Posterior vena cava (tissue), 2 donors: ENCODE measurements at places on chromosomes 7 and 10. TPM values are rescaled to one million over a fixed set of nuclear protein-coding genes. Genes with fewer than 3 reads are reported as not detected.

Gene CLRN3
- total RNA-seq, result not detected

Gene ACSM6
- not detected for total RNA-seq

Gene CWF19L1
- 18.9 TPM for total RNA-seq

Gene MYH16
- not detected for total RNA-seq

Gene GRID2IP
- not detected for total RNA-seq

Gene PSTK
- total RNA-seq, result 3.4 TPM

Gene ANXA7
- total RNA-seq, result 114 TPM

Gene GRID1
- total RNA-seq, result 4.4 TPM

Gene SNCG
- total RNA-seq, result 61.1 TPM

Gene PRKCQ
- total RNA-seq, result 0.74 TPM

Gene SLC39A12
- 0.32 TPM for total RNA-seq

GRCh38 chr7:136637813-136638212, 230.6 kb upstream of the CHRM2 start:
- no peak for DNase-seq

DNA sequence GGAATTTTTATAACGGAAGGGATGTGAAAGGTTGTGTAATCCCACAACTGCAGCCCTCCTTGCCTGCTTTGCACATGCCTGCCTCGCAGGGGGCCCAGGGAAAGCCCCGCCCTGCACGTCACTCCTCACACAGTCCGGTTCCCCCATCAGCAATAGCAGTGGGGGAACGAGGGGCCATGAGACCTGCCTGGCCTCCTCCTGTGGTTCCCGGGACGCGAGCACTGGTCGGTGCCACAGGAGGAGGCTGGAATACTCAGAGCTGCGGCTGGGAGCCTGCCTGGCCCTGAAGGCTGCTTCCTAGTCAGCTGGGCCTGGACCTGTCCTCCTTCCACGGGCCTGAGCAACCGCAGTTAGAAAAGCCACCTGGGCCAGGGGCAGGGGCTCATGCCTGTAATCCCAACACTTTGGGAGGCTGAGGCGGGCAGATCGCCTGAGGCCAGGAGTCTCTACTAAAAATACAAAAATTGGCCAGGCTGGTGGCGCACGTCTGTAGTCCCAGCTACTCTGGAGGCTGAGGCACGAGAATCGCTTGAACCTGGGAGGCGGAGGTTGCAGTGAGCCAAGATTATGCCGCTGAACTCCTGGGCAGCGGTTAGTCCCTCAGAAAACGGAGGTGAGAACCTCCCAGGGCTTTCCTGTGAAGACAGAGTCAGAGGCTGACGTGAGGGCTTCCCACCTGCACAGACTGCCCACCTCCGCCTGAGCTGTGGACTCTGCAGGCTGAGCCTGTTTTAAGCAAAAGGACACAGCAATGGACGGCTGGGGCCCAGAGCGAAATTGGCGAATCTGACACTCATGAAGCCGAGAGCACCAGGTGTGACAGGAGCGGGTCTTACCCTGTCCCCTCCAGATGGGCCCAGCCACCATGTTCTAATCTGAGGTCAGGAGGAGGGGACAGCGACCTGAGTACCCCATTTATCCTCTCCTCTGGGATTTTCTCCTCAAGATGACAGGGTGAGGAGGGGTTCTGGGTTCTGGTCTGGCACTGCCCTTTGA, 52.9 kb downstream of the VIPR2 start:
- peak; percentile 50 for DNase-seq

- no peak for DNase-seq
These were observed 7.1 kb upstream of the ASB10 start for GRCh38 chr7:151194188-151194587.

DNA sequence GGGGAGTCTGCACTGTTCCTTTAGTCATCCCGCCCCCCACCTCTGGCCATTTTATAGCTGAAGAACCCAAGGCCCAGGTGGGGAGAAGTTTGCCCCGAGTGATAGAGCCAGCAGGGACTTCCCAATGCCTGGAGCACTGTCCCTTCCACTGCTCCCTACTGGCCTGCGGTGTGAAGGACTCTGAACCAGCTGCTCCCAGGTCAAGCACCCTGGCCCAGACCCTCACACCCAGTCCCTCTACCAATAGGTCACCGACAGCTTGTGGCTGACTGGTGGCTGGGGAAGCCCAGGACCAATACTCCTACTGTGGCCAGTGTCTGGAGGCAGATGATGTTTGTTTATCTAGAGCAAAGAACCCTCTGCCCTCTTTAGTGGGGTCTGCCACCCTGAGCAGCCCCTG, 167.9 kb downstream of the LCOR start:
- DNase-seq, result no peak

DNA sequence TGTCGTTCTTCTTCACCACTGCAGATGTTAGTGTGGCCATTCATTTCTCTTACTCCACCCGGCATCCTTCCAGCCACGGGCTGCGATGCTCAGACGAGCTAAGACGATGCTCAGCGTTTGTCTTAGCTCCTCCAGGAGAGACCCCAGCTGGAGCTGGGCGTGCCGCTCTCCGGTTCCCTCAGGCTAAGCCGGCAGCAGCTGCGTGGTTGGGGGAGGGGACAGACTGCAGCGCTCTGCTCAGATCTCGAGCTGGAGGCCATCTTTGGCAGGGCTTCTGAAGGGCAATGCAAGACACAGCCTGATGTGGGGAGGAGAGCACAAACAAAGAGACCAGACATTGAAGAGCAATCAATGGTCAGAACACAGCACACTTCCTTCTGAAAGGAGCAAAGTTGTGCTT, 4.8 kb downstream of the INA start:
- no peak for DNase-seq

GRCh38 chr7:128835790-128836641, 5.8 kb downstream of the FLNC start:
- DNase-seq, result peak; percentile 88

GRCh38 chr10:48309711-48310226, 3.3 kb downstream of the MAPK8 start:
- no peak for DNase-seq

DNA sequence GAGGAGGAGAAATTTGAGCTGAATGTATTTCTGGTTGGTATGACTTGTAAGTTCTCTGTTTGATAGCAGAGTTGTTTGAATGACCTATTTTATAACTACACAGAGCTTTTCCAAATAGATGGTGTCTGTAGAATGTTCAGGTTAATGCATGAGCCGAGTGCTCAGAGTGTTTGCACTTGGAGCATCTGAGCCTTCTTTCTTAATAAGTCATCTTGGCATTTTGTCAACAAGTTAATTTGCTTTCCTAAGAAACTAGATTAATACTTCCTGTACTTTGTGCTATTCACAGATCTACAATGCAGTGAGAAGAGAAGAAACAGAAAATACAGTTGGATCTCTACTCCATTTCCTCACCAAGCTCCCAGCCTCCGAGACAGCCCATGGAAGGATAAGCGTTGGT, 138.2 kb downstream of the PLCE1 start:
- no peak for DNase-seq

DNA sequence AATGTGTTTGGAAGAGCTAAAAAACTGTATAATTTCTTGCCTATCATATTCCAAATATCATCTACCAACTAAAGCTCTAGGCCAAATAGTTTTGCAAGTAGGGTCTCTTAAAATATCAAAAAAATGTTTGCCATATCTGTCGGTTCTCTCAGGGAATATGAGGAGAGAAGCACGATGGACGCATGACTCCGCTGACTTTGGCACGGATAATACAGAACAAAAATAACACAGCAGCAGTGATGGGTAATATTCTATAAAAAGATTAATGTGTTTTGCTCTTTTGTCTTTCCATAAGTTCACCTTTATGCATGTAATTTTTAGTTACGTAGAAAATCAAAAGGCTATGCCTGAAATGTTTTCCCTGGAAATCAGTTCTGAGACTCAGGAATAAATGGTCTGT, 919 bp upstream of the IDI2 start:
- DNase-seq, result no peak

DNA sequence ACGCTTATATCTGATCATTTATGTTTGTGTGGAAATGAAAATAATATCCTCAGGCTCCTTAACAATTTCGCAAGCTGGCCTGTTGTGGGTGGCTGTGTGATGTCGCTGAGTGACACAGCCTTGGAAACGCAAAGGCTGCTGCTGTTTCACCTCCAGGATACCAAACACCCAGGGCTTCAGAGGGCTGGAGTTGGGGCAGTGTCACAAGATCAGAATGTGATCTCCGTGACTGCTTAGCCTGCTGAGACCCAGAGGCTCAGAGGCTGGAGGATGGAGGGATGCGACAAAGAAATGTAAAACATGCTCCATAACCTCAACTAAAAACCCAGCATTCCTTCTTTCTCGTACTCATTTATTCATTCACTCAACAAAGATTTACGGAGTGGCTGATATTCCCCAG, 37.2 kb upstream of the BMPER start:
- no peak for DNase-seq

GRCh38 chr7:73828107-73828803, 2.5 kb upstream of the CLDN4 start:
- DNase-seq, result no peak

DNA sequence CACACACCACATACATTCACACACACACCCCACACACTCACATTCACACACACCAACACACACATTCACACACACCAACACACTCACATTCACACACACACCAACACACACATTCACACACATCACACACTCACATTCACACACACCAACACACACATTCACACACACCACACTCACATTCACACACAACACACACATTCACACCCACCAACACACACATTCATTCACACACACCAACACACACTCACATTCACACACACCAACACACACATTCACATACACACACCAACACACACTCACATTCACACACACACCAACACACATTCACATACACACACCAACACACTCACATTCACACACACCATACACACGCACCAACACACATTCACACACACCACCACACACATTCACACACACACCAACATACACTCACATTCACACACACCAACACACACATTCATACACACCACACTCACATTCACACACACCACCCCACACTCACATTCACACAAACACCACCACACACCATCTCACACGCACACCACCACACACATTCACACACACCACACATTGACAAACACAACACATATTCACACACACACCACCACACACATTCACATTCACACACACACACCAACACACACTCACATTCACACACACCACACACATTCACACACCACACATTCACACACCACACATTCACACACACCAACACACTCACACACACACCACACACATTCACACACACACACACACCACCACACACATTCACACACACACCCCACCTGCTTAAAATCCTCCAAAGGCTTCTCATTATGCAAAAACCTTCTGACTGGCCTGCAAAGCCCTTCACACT, 9.0 kb downstream of the TAS2R40 start:
- no peak for DNase-seq

DNA sequence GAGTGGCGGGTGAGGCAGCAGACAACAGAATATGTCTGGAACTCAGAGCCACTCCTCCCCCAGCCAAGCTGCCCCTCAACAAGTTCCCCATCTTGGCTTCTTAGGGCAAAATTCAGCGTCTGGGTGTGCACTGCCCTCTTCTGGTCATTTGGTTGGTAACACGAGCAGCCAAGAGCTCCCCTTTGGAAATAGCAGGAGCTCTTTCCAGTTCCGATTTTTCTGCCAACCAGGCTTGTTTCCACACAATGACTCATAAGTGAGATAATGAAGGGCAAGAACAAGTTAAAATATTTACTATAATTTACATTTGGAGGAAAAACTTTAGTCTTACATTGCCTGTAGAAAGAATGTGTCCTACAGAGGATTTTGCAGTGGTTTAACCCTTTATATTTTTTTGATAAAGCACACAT, 70.5 kb downstream of the ADCYAP1R1 start:
- DNase-seq, result no peak

GRCh38 chr10:121559326-121560026, 38.8 kb downstream of the FGFR2 start:
- DNase-seq, result no peak

DNA sequence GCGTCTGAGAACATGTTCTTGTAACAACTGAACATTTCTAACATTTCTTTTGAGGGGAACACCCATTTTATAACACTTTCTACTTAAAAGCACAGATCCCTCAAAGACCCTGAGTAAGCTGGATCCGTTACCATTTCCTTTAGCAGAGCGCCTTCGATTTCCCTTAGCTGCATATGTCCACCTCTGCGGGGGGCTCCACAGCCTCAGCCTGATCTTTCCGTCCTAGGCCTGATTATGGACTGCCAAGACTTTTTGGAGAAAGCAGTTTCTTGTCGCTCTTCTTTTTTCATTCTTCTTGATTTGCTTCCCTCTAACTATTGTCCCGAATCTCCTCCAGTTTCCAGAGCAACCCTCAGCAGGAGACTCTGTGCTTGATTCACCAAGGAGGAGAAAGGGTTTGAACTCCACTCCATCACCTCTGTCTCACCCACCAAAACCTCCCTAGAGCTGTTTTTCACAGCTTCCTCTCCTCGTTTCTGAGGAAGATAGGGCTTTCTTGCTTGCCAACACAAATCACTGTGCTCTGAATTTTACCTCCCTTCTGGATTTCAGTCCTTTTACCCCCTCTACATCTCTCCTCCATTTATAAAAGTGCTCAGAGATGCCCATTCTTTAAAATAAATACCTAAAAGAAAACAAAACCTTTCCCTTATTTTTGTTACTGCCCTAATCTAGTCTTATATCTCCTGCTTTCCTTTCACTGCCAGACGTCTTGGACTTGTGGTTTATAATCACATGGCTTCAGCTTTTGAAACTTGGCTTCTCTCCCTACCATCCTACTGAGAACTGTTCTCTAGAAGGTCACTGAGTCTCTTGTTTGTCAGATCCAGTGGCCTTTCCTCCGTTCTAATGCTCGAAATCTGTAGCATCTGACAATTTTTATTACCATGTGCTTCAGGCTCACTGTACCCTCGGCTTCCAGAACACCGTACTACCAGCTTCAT, 30.5 kb upstream of the ZRANB1 start:
- DNase-seq, result no peak

DNA sequence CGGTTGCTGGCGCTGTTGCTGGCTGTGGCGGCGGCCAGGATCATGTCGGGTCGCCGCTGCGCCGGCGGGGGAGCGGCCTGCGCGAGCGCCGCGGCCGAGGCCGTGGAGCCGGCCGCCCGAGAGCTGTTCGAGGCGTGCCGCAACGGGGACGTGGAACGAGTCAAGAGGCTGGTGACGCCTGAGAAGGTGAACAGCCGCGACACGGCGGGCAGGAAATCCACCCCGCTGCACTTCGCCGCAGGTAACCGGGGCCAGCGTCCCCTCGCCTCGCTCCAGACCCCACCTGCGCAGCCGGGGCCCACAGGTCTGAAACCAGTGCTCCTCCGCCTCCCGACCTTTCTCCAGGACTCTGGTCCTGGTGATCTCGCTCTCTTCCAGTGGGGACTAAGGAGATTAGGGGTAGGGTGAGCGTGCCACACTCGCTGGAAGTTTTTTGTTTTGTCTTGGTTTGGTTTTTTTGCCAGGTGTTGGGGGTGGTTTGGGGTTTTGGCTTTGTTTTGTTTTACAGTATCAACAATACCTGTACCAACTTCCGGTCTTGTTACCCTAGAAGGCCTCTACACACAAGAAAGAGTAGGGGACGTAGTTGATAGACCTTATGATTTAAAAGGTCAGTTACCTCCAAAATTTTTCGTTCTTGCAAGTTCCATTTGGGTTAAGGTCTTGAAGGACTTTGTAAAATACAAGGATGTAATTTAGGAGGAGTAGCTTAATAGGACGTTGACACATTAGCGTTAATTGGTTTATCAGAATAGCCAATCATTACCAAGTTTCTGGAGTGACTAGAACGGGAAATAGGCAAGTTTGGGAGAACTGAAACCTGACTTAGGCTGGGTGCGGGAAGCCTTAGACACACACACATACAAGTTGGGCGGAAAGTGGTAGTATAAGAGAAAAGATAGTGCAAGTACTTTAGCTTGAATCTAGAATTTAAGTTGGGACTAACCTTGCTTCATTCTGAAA, 704 bp downstream of the TNKS2 start:
- no peak for DNase-seq

GRCh38 chr10:17861760-17862159, 52.6 kb downstream of the MRC1 start:
- DNase-seq, result no peak

- no peak for DNase-seq
These were observed 57.6 kb downstream of the USP6NL start for GRCh38 chr10:11553773-11554381.
